Heart right ventricle (tissue), 16 donors: ENCODE measurements at places on chromosomes 4 and X. TPM values are rescaled to one million over a fixed set of nuclear protein-coding genes. Genes with fewer than 3 reads are reported as not detected.

Gene TENM3
- total RNA-seq, result 6.6 TPM

Gene SPATA18
- 1.8 TPM for total RNA-seq

Gene PPA2
- 67.9 TPM for total RNA-seq

Gene BTC
- total RNA-seq, result not detected

Gene SMIM31
- total RNA-seq, result not detected

DNA sequence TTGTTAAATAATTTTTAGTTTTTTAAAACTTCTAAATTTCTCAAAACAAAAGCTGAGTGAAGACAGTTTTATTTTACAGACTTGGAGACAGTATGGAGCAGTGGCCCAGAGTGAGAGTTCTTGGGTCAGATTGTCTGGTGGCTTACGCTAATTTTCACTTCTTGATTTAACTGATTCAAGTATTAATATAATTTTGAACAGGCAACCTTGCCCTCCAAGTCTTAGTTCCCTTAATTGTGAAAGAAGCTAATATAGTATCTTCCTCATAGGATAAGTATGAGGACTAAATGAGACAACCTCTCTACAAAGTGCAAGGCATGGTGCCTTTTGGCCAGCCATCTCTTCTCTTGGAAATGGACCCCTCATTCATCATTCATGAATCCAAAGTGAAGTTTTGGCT, 25.4 kb downstream of the ATP7A start:
- no peak overlapping the region for H3K4me3 ChIP-seq
- H3K27ac ChIP-seq, result no peak overlapping the region
- DNase-seq, result no peak
- H3K36me3 ChIP-seq, result no peaks in the 10 kb centered on the region

GRCh38 chrX:50327235-50327634, 122.7 kb downstream of the CCNB3 start:
- no peak overlapping the region for H3K4me3 ChIP-seq
- no peaks in the 10 kb centered on the region for H3K36me3 ChIP-seq
- H3K4me1 ChIP-seq, result no peaks in the 10 kb centered on the region
- no peak overlapping the region for H3K27ac ChIP-seq
- H3K27me3 ChIP-seq, result no peaks in the 10 kb centered on the region
- no peak for DNase-seq

DNA sequence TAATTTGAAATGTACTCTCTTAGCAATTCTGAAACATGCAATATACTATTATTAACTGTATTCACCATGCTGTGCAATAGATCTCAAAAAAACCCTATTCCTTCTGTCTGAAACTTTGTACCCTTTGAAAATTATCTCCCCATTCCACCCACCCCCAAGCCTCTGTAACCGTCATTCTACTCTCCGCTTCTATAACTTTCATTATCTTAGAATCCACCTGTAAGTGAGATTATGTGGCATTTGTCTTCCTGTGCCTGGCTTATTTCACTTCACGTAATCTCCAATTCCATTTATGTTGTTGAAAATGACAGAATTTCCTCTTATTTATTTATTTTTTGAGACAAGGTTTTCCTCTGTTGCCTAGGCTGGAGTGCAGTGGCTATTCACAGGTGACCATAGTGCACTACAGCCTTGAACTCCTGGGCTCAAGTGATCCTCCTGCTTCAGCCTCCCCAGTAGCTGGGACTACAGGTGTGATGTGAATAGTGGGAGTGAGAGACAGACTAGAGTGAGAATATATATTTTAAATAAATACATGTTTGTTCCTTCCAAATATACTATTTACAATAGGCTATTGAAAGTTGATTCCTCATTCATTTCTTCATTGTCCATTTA, 30.5 kb downstream of the VSIG4 start:
- no peaks in the 10 kb centered on the region for H3K27me3 ChIP-seq
- DNase-seq, result no peak
- no peaks in the 10 kb centered on the region for H3K36me3 ChIP-seq
- H3K27ac ChIP-seq, result no peak overlapping the region

GRCh38 chr4:180794333-180794732, 1448.9 kb upstream of the TENM3 start:
- no peak overlapping the region for H3K27ac ChIP-seq
- no peak for DNase-seq
- no peaks in the 10 kb centered on the region for H3K36me3 ChIP-seq
- H3K4me3 ChIP-seq, result no peak overlapping the region
- no peaks in the 10 kb centered on the region for H3K4me1 ChIP-seq
- H3K27me3 ChIP-seq, result no peaks in the 10 kb centered on the region
